ENCODE measurements at places on chromosomes 2 and 18.
A peak's percentile ranks its signal among the peaks of the same experiment; 100 is the strongest.

GRCh38 chr2:85823951-85824350 lies 64.8 kb downstream of the ST3GAL5 start:
- no peak for DNase-seq

DNA sequence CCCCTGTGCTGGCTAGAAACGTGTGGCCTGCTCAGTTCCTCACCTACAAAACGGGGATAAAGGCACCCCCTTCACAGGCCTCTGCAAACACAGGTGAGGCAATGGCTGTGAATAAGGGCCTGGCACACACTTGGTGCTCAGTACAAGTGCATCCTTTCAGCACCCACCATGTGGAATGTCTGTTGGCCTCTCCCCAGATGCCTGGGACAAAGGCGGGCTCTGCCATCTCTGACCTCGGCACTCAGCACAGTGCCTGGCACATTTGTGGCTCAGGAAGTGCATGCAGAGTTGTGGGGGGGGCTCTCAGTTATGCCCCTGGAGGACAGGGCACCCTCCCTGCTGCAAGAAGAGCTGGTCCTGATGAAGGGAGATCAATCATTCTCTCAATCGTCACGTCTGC lies 224.6 kb upstream of the RAB6C start:
- no peak for DNase-seq

GRCh38 chr18:23283916-23284430 lies 148.7 kb downstream of the CABLES1 start:
- no peak for DNase-seq

DNA sequence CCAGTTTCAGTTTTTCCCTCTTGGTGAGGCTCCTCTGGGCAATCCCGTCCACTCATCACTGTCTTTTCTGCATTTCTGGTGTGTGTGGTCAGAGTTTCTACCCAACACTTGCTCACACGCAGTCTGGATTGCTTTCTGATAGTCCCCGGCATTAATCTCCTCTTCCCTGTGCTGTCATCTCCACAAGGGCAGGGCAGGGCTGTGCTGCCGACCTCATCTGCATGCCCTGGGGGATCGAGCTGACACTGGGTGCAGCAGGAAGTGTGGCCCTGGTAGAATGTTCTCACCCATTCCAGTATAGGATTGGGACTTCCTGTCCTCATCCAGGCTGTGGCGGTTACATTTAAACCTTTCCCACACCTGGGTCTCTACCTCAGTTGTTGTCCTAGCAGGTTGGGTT lies 80.0 kb upstream of the FAM136A start:
- no peak for DNase-seq

DNA sequence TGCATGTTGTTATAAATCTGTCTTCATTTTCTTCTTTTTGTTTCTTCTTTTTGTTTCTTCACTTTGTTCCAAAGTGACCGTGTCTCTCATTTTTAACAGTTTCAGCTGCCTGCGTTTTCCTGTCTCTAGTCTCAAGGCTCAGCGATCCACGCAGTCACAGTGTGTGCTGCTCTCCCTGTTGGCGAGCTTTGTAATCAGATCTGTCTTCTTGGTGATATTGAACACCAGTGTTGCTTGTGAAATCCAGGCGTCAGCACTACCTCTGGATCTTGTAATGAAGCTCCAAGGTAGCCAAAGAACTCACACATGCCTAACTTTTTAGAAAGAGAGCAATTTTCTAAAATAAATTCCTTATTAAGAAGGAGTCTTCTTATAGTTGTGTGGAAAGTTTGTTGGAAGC lies 13.2 kb downstream of the SNTG2 start:
- DNase-seq, result no peak

DNA sequence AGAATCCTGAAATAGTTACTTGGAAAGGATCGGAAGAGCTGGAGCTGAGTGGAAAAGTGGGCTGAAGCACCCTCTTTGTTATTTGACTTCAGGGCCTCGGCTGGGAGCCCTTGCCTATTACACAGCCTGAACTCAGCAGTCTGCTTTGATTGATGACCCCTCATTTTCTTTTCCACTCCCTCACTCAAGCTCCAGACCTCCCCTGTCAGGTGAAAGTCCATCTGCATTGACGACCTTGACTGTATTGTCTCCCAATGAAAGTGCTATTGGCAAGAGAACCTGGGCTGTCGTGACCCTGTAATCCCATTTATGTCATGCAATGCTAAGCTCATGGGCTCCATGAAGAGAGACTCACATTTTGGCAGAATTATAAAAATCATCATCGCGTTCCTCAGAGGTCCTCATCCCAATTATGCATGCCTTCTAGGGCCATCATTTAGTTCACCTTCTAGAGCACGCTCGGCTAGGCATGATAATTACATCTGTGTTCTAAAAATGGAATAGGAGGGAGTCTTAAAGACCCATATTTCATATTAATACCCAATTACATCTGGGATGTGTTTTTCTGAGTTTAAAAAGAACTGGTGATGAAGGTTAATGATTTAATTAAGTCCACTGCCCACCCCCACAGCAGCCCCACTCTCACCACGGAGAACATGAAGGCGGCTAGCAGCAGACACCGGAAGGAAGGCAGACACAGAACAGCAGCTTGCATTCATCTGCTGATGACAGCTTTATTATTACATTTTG lies 472.5 kb downstream of the PID1 start:
- DNase-seq, result no peak

DNA sequence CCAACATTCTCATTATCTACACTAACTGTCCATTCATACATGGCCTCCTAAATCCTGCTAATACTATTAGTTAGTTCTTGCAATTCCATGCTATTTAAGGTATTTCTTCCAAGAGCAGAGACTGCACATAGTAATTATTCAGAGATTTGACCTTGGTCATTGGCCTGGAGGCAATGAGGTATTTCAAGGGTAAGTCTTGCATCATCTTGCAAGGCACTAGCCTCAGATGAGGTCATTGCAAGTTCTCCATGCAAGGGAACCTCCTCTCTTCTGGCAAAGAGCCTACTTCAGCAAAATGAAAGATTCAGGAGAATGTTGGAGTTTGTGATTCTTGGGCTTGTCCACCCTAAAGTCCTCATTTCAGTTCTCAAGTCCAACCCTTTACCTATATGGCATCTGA lies 48.5 kb upstream of the IKZF2 start:
- no peak for DNase-seq

- no peak for DNase-seq
Measured at GRCh38 chr18:44876755-44877154, 196.1 kb downstream of the SETBP1 start.

- DNase-seq, result peak; percentile 67
Measured at GRCh38 chr2:65431421-65432226, 775 bp downstream of the SPRED2 start.

GRCh38 chr2:124437811-124438210 lies 412.7 kb downstream of the CNTNAP5 start:
- no peak for DNase-seq

DNA sequence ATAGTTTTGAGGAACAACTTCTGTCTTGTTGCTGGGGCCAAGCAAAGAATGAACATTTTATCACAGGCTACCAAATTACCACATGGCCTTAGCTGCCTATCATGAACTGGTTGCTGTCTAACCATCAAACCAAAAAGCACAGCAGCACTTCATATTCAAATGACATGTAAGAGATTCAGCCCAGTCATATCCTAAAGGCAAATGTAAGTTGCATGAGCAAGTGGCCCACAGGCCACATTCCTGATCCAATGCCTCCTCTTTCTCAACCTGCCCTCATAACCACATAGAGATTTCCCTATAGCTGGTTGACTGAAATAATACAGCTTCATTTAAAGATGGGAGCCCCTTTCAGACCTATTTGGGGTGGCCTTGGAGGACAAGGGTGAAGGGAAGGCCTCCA lies 572.3 kb downstream of the IRS1 start:
- DNase-seq, result no peak

GRCh38 chr18:50836521-50836957 lies 16.7 kb upstream of the MRO start:
- DNase-seq, result peak; percentile 69

GRCh38 chr2:144886862-144887261 lies 366.9 kb upstream of the ZEB2 start:
- no peak for DNase-seq

DNA sequence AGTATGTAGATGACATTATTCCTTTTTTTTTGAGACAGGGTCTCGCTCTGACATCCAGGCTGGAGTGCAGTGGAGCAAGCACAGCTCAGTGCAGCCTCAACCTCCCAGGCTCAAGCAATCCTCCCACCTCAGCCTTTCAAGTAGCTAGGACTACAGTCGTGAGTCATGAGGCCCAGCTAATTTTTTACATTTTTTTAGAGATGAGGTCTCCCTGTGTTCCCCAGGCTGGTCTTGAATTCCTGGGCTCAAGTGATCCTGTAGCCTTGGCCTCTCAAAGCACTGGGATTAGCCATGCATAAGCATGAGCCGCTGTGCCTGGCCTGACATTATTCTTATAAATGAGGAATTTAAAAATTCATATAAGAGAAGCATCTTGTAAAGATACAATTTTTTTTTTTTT lies 86.9 kb downstream of the FAM117B start:
- no peak for DNase-seq

DNA sequence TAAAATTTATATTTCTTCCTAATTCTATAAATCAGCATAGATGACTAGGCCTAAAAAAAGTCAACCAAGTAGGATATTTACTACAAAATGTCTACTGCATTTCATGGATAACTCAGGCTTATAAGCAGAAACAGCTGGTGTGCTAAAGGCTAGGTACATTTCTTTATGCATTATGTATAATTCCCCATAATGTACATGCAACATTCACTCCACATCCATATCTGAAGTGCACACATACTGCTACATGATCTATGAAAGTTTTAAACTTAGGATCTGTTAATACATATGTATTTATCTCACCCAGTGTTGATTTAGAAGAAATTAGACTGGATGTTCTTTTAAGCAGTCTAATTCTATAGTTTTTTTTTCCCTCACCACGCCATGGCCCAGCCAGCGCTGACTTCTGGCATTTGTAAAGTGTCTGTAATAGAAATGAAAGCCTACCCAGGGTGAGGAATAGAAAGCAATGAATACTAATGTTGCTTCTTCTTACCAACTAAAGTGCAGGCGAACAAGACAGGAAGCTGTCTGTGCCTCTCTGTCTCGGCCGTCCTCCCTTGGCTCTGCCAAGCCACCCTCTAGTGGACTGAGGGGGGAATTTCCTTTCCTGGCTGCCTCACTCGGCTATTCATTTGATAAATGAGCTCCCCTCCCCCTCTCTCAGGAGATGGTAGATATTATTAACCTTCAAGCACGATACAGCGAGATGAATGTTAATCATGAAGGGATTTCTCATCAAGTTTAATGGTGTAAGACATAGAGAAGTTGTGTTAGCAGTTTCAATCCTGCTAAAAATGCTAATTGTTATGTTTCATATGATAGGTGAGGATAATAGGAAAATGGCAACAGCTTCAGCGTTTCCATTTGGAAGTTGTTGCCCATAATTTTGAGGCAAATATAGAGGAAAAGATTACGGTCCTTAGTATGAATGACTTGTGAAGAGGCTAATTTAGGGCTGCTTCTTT lies 384.5 kb downstream of the MTX2 start:
- peak; percentile 62 for DNase-seq

DNA sequence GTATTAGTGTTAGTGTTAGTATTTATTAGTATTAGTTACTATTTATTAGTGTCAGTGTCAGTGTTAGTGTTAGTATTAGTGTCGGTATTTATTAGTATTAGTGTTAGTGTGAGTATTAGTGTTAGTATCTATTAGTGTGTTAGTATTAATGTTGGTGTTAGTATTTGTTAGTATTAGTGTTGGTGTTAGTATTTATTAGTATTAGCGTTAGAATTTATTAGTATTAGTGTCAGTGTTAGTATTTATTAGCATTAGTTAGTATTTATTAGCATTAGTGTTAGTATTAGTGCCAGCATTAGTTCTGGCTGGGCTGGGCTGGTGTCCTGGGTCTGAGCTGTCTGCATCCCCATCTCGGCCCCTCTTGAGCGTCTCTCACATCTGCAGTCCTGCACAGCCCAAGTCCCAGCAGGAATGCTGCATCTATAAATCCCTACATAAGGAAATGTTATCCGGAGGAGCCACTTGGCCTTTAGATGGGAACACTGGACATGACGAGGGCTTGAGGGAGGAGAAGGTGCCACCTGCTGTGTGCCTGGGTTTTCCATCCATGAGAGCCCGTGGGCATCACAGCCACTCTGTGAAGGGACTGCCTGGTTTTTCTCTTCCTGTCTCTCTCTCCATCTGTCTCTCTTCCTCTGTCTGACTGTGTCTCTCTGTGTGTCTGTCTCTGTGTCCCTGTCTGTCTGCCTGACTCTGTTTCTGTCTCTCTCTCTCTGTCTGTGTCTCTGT lies 33.6 kb downstream of the TWIST2 start:
- no peak for DNase-seq

DNA sequence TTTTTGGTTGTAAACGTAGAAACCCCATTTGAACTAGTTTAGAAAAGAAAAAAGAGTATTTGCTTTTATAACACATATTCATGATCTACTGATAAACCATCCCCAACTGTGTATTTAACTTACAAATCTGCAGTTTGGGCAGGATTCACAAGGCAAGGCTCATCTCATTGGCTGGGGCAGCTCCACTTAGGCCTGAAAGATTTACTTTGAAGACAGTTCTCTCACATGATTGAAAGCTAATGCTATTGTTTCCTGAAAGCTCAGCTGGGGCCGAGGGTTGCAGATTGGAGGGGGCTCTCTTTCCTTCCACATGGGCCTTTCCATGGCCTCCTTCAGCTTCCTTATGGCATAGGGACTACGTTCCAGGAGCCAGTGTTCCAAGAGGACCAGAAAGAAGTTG lies 47.4 kb downstream of the ARHGAP15 start:
- no peak for DNase-seq

DNA sequence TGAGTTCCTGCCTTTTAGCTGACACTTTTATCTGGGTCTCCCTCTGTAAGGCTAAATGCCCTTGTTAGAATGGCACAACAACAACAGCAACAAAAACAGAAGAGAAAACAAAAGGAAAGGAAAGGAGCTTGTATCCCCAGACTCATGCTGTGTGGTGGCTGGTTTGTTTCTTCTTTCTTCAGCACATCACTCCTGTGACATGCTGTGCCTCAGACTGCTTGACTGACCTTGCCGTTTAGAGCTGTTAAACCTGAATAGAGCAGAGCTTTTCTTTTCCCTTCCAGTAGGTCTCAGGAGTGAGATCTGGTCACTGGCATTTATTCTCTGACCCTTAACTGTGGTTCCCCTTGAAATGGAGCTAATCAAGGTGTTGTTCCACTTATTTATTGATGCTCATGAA lies 18.9 kb downstream of the GALNT13 start:
- DNase-seq, result no peak

GRCh38 chr2:152717228-152718075 lies at the start of gene PRPF40A:
PRPF40A (minus strand) TSS chr2:152717461; CDS start chr2:152717439, 22 bp downstream.
- DNase-seq, result peak; percentile 100

GRCh38 chr2:202418511-202418910 lies 42.4 kb downstream of the BMPR2 start:
- DNase-seq, result no peak
